T-helper 2 cell (primary cell): ENCODE measurements at places on chromosomes 1 and 21.

DNA sequence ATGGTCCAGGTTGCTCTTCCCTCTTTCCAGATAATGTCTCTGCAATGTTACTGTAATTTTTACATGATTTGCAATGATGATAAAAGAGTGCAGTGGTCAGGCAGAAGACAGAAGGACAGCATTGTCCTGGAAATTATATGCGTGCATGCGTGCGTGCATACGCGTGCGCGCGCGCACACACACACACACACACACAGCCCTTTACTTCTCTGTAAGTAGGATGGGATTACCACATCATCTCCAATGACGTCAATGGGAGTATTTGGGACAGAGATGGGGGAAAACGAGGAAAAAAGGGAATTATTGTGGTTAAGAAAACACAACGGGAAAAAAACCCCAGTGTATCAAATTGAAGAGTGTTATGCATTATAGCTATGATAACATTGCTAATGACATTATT lies 99.7 kb downstream of the SPAG17 start:
- DNase-seq = no peak

DNA sequence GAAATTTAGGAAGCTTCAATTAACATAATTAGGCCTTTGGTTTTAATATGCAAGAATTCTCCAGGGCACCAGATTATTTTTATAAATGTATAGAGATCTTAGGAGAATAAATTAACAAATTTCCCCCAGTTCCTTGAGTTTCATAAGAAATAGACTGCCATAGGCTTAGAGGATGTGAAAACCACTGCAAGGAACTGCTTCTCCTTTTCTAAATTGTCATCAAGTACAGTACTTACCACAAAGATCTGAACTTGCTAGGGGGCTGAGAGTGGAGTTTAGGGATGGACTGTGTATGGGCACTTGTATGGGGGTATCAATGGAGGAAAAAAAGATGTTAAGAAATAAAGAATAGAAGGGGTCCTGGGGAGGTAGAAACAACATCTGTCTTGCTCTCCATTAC lies 31.1 kb downstream of the LHX8 start:
- DNase-seq = no peak

GRCh38 chr1:239125027-239125426 lies 261.3 kb upstream of the CHRM3 start:
- no peak for DNase-seq

GRCh38 chr21:29504751-29505321 lies 206.1 kb downstream of the BACH1 start:
- DNase-seq = no peak

DNA sequence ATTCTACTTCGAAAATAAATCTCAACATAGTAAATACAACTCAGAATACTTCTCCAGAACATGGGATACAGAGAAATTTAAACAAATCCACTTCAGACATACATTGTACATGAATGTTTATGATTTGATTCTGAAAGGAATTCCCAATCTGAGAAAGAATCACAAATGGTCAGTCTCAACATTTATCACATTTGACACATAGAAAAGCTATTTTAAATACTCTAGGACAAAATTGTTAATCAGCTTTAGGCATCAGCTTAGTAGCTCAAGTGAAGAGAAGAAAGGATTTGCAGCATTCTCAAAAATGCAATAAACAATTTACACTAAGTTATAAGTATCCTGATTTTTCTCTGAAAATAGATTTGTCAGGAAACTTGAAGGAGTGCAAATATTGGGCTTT lies 184.8 kb downstream of the PTPRC start:
- no peak for DNase-seq

DNA sequence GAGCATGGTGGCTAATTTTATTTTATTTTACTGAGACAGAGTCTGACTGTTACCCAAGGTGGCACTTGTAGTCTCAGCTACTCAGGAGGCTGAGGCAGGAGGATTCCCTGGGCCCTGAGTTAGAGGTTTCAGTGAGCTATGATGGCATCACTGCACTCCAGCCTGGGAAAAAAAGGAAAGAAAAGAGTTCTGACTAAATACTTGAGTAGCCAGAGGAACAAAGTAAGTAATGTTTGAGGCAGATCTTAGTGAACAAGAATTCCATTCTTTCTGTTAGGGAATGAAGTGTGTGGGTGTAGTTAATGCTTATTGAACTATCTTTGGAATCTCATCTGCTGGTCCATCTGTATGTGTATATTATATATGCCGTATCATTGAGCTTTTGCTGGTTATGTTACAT lies 13.1 kb upstream of the EVI5 start:
- no peak for DNase-seq

GRCh38 chr21:46545363-46545762 lies 59.5 kb downstream of the S100B start:
- no peak for DNase-seq

DNA sequence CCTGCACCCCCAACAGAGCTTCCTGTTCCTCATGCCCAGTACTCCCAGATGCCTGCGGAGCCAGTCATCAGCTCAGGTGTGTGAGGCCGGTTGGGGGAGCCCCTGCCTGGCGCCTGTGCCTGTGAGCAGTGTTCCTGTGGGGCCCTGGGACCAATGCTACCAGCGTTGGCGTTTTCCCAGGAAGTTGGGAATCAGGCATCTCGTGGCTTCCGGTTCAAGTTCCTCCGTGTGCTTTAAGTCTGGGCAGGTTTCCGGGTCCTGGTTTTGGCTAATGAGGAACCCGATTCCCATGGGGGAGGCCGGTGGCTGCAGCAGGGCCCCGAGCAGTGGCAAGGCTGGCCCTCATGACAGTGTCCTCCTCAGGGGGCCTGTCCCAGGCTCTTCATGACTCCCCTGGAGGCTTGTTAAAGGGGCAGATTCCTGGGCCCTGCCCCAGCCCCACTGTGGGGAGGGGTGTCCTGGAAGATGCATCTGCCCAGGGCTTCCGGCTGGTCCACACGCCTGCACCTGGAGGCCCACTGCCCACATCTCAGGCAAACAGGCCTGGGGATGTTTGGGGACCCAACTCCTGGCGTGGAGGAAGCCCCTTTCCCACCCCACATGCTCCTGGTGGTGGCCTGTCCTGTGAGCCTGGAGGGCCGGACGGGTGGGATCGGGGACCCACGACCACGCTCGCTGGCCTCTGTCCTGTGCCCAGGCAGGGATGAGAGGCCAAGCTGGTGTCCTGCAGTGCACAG lies 26.2 kb downstream of the TP73 start:
- no peak for DNase-seq

DNA sequence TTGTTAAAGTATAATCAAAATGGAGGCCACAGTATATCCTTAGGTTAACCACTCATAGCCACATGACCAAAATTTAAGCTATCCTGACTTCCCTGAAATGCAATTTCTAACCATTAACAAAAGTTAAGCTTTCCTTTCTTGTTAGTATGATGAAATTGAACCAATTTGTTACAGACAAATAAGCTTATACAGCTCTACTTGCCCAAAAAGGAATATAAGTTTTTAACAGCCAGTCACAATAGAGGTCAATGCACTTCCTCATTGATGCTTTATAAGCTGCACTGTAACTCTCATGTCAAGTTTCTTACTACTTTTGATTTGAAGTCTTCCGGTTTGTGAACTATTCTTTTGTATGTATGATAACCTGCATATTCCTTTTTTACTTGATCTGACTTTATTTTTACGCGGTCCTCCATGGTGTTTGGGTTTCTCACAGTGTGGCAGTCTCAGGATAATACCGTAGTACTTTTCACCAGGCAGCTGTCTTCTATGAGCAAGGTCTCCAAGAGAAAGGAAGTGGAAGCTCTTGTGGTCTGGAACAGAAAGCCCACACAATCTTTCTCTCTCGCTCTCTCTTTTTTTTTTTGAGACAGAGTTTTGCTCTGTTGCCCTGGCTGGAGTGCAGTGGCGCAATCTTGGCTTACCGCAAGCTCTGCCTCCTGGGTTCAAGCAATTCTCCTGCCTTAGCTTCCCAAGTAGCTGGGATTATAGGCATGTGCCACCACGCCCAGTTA lies 331.6 kb downstream of the SRGAP2C start:
- no peak for DNase-seq

DNA sequence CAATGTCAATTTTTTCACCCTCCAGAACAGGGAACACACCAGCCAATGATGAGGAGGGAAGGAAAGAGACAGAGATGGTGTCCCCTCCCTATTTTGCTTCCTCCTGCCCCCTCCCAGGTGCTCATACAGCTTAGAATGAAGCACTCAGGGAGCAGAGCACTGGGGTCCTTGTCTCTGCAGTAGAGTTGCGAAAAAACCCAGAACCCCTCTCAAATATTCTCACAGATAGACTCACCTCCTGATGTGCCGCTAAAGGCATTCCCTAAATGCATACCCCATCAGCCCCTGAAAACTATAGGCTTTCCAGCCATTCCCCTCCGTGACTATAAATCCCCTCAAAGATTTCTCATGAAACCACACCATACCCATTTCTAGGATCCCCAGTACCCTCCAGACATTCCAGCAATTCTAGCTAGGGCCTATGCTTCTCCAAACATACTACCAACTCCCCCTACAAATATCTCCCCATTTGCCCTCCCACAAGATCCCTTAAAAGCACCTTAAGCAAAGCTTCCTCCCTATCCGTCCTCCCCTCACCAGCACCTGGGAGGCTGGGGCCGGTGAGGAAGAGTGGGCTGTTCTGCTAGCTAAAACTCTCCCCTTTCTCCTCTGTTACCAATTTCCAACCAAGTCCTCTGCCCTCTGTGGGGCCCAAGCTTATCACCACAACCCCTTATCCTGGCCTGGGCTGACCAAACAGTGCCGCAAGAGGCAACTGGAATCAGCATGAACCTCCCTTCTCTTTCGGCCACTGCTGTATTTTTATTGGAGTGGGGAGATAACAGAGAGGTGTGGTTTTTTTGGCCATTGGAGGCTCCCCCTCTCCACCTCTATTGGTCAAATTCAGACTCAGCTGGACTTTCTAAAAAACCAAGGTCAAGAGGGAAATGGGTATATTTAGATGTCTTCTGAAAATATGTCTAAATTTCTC lies 54.7 kb downstream of the RHBG start:
- DNase-seq = no peak

- peak; percentile 23 for DNase-seq
Measured at GRCh38 chr1:23521588-23521987, 9.4 kb downstream of the E2F2 start.

GRCh38 chr1:88802950-88803349 lies 88.4 kb downstream of the GTF2B start:
- DNase-seq = no peak
